Activated CD4-positive, alpha-beta T cell treated with anti-CD3 and anti-CD28 coated beads, Interleukin-2, amount 50 U/mL, for 1 hour (primary cell): ENCODE measurements at places on chromosomes 2 and 18.
A peak's percentile ranks its signal among the peaks of the same experiment; 100 is the strongest.

GRCh38 chr2:213016166-213016983, 135.0 kb downstream of the IKZF2 start:
- DNase-seq, result no peak

DNA sequence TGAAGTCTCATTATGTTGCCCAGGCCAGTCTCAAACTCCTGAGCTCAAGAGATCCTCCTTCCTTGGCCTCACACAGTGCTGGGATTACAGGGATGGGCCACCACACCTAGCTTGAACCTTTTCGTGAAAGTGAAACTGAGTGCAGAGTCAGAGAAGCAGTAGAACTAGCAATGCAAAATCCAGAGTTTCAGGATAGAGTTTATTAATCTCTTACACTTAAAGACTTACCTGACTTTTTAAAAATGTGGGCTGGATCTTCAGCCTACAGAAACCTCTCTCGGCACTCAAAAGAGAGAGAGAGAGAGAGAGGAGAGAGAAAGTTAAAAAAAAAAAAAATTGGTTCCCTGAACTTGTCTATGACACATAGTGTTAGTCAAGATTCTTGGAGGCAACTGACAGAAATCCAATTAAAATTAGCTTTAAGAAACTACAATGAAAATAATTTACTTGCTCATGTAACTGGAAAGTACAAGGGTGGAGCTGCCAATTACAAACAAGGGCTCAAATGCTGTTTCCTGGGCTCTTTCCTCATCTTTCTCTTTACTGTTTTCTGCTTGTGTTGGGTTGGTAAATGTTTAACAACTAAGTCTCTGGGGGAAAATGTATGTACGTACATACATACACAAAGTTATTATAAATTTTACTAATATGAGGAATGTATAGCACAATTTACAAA, 98.1 kb upstream of the CERS6 start:
- DNase-seq, result no peak

GRCh38 chr2:88659538-88659915, 31.9 kb upstream of the RPIA start:
- DNase-seq, result no peak

DNA sequence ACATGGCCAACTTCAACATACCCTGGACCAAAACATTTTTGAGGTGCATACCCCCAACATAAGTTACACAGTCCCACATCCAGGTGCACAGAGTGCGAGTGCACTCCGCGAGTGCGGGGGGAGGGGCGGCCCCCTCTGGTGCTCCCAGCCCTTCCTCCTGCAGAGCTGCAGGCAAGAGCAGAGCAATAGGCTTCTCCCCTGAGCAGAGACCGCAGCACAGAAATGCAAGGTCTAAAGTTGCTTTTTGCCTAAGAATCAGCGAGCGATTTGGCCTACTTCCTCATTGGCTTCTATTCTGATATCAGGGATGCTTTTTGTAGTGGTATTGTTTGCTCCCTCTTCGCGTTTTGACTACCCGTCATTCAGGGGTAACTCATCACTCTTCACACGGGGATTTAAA, 40.6 kb downstream of the BOLA3 start:
- no peak for DNase-seq

GRCh38 chr2:191376981-191377629, 131.9 kb downstream of the MYO1B start:
- DNase-seq, result no peak

DNA sequence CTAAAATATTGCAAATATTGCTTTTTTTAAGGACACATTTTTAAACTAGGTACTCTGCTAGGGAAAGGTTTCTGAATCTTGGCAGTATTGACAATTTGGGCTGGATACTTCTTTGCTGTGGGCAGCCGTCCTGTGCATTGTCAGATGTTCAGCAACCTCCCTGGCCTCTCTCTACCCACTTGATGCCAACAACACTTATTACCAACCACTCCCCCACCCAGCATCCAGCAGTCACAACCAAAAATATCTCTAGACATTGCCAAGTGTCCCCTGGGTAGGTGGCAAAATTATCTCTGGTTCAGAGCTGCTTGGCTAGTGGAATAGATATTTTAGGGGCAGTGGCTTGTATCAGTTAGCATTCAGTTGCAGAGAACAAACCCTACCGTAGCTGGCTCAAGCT, 114.3 kb upstream of the PNPT1 start:
- DNase-seq, result no peak

DNA sequence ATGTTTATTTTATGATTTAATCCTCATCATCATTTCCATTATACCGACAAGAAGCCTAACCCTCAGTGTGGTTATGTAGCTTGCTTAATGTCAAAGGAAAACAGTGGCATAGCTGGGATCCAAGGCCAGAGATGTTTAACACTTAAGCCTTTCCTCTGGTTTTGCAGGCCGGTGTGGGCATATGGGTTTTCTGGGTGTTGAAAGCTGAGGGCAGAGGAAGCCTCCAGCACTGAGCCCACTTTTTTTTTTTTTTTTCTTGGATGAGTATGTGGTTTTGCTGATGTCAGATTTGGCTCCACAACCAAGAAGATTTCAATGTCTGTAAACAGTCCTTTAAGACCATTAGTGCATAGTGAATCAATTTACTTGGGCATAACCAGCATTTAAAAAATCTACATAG, 41.3 kb downstream of the LHCGR start:
- no peak for DNase-seq

- peak; percentile 57 for DNase-seq
Measured at GRCh38 chr2:131673400-131674173, 145.9 kb downstream of the CCDC74A start.

- DNase-seq, result no peak
Measured at GRCh38 chr18:77992057-77992456, 742.4 kb downstream of the GALR1 start.

GRCh38 chr18:12659904-12660605, 2.1 kb upstream of the SPIRE1 start:
- no peak for DNase-seq

DNA sequence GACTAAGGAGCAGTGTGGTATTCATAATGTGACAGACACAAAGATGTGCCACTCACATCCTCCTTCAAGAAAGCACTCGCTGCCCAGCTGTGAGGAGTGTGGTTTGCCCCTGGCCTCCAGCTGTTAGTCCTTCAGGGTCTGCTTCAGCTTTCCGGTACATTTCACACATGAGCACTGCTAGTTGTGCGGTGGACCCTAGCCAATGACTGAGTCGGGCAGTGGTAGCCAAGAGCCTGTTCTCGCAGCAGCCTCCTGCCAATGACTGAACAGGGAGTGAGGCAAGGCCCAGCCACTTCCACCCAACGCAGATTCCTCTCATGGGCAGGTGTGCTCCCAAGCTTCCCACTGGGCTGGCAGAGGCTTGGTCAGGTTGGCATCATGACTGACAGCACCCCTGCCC, 254.3 kb downstream of the RBM43 start:
- DNase-seq, result no peak

DNA sequence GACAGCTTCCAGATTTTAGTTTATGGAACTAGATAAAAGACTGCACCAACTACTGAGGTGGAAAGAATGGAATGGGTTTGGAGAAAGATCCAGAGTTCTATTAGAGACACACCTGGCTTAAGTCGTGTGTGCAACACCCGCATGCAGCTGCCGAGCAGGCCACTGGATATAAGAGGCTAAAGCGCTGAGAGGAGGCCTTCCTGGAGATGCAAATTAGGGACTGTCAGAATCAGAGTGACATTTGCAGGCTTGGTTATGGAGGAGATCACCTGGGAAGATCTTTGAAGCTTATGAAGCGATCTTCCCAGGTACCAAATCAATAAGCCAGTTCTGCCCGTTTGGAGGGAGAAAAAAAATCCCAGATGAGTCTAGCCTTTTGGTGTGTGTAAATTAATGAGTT, 30.4 kb upstream of the KLHL29 start:
- DNase-seq, result no peak

DNA sequence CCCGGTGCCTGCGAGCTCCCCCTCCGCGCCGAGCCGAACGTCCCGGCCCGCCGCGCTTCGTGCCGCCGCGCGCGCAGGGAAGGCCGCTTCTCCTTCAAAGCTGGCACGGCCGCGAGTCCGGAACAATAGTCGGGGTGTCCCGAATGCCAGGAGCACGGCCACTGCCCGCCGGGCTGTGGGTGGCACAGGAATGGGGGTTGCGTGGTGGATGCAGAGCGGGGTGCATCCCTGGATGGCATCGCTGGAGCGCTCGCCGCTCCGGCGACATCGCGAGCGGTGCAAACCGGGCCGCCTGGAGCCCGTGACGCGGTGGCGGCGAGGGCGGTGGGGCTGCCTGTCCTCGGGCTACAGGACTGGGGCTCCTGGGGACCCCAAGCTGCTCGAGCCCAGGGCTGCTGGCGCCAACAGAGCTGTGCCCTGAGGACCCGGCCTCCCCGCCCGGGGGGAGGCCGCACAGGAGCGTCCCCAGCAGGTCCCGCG, 1.1 kb upstream of the SATB2 start:
- DNase-seq, result no peak

GRCh38 chr2:175111200-175111657, 56.8 kb downstream of the ATF2 start:
- DNase-seq, result no peak

GRCh38 chr2:119253114-119253702, 29.6 kb downstream of the STEAP3 start:
- DNase-seq, result no peak

GRCh38 chr2:14673351-14673875, 40.9 kb downstream of the LRATD1 start:
- DNase-seq, result no peak

DNA sequence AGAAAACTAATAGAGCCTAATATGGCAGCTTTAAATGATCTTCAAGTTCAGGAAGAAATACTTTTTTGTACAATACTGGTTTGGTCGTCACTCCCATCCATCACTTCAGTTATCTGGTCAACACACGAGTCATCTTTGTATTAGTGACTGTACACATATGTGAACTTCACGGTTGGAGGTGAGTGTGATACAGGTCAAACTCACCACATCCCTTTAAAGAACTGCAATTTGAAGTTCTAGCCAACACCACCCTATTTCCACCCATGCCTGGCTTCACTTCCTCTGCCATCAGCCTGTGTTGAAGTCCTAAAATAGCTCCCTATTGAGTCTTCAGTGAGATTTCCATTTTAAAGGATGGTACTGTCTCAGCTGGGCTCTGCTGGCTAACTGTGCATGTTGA, 361.9 kb downstream of the TXNL1 start:
- no peak for DNase-seq

DNA sequence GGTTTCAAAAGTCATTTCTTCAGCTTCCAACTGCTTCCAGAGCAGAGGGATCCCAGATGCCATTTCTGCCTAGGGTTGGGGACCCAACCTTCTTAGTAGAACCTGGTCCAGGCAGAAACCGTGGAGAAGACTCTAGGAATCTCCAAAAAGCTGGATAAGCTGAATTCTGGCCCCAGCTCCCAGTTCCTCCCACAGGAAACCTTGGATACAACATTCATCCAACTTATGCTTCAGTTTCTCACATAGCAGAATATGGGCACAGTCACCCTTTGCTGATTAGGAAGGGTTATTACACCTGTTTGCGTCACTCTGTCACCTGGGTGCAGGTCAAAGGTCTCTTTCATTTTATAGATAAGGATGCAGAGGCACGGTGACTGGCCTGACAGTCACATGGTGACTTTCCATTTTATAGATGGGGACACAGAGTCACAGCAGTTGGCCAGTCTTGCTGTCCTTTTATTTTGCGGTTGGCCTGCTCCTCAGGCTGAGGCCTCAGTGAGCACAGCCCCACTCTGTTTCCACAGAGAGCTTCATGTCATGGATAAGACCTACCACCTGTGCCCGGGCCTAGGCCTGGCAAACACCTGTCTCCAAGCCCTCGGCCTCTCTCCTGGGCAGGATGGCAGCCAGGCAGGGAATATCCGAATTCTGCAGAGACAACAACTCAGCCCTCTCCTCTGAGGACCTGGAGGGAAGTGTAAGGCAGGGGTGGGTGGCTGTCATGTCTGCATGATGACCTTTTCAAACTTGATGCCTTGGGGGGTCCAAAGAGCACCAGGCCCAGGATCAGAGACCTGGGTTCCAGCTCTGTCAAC, 148.8 kb downstream of the SMAD7 start:
- no peak for DNase-seq

- DNase-seq, result no peak
Measured at GRCh38 chr18:7090771-7091170, 26.8 kb downstream of the LAMA1 start.

DNA sequence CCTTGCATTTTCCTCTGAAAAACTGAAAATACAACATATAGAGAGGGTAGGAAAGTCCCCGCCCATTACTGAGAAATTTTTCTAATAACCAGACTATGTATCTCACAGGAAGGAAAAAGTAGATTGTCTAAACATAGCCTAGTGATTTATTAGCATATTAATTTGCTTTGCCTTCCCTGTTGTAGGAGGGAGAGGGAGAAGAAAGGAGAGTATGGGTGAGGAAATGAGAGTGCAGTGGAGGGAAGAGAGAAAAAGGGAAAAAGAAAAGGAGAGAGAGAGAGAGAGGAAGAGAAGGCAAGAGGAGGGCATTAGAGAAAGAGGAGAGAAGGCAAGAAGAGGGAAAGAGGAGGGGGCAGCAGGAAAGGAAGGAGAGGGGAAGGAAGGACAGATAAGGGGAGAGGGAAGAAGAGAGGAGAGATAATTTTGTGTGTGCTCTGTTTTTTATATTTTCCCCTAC, 3.6 kb upstream of the KYNU start:
- no peak for DNase-seq

GRCh38 chr2:184372484-184372883, 225.8 kb upstream of the ZNF804A start:
- no peak for DNase-seq

GRCh38 chr2:170229125-170229524, 51.2 kb downstream of the MYO3B start:
- DNase-seq, result no peak

- no peak for DNase-seq
Measured at GRCh38 chr2:205768815-205769494, 86.7 kb downstream of the NRP2 start.

GRCh38 chr2:111706481-111707001, 177.5 kb downstream of the ANAPC1 start:
- no peak for DNase-seq

GRCh38 chr2:191679818-191680600, 2.1 kb downstream of the NABP1 start:
- no peak for DNase-seq

DNA sequence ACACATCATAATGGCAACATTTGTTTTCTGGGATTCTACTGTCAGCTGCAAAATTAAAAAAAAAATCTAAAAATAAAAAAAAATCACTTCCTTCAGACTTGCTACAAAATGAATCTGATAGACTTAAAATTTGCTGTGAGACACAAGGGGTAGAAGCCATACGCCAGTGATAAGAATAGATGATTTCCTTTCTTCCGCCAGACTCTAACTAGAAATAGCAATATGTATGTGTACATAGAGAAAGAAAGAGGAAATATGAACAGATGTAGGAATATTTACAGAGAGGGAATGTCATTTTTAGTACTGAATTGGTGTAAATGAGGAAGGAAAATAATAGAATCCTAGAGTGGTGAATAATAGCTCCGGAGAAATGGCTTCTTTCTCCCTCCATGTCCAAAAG, 574.2 kb downstream of the DCC start:
- DNase-seq, result no peak

- DNase-seq, result no peak
Measured at GRCh38 chr18:54240629-54241107, 16.2 kb upstream of the MBD2 start.

- no peak for DNase-seq
Measured at GRCh38 chr2:158600155-158600802, 143.5 kb downstream of the PKP4 start.

- DNase-seq, result no peak
Measured at GRCh38 chr2:45925026-45925425, 273.6 kb downstream of the PRKCE start.

- DNase-seq, result no peak
Measured at GRCh38 chr2:192148620-192149321, 46.0 kb downstream of the TMEFF2 start.
